NCI-H345 (cell line): ENCODE measurements at places on chromosomes 1 and 21.

DNA sequence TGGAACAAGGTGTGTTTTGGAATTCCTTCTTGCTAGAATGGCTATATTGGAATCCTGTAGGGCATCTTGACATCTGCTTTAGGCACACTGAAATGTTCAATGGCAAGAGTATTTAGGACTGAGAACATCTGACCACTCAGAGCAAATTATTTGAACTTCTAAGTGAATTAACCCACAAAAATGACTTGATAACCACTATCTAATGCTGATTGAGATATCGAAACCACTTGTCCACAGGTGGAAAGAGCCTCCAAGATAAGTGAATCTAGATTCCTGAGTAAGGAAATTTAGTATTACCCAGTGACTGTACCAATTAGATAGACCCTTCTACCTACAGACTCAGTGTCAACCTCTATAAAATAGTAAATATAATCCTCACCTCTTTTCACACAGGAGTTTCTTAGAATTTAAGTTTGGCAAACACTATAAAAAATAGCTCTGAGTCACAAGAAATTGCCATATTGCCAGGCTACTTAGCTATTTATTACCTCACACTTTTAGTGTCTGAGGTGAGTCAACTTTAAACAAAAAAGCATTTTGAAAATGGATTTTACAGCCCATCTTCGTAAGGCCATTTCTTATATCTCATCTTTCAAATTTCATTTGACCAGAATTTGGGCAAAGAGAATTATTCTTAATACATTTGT, 421.8 kb downstream of the PTBP2 start:
- DNase-seq = no peak

DNA sequence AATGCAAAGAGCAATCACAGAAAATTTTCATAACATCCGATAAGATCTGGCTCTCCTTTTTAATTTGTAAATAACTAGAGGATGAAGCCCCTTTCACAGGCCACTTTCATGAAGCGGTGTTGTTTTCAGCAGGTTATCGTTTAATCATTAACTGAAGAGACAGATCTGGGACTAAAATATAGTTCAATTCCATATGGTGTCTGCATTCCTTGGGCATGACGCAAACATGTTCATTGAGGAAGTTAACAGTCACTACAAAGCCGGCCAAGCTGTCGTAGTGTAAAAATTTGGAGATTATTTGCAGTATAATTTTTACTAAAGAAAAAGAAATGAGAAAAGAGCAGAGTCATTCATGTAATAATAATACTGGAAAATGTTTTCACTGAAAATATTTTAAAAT, 565.2 kb upstream of the ADAMTS5 start:
- DNase-seq = no peak

- DNase-seq = no peak
These were observed 945.5 kb downstream of the TTLL7 start for GRCh38 chr1:83053446-83053845.

DNA sequence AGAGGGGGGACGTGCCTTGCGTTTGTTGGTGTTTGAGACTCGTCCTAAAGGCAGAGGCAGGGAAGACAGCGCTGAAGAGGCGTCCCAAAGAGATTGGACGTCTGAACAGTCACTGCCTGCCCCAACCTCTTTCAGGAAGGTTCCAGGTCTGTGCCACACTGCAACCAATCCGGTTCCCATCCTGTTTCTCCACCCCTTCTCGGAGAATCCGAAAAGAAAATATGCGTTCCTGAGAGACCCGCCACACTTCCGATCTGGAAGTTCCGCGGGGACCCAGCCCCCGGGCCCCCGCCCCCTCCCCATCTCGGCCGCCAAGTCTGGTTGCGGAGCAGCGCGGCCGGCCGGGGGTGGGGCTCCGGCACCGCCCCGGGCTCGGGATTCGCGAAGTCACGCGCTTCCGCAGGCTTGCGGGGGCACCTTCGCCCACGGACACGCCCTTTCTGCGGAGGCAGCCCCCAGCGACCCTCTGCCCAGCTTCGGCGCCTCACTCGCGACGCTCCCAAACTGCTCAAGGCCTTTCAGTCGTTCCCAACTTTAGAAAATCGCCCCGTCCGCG, 124.5 kb upstream of the DPYD start:
- DNase-seq = no peak

DNA sequence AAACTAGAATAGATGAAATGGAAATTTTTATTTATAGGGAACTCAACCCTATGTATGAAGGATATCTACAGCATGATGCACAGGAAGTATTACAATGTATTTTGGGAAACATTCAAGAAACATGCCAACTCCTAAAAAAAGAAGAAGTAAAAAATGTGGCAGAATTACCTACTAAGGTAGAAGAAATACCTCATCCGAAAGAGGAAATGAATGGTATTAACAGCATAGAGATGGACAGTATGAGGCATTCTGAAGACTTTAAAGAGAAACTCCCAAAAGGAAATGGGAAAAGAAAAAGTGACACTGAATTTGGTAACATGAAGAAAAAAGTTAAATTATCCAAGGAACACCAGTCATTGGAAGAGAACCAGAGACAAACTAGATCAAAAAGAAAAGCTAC, 7.9 kb downstream of the USP1 start:
- DNase-seq = no peak

DNA sequence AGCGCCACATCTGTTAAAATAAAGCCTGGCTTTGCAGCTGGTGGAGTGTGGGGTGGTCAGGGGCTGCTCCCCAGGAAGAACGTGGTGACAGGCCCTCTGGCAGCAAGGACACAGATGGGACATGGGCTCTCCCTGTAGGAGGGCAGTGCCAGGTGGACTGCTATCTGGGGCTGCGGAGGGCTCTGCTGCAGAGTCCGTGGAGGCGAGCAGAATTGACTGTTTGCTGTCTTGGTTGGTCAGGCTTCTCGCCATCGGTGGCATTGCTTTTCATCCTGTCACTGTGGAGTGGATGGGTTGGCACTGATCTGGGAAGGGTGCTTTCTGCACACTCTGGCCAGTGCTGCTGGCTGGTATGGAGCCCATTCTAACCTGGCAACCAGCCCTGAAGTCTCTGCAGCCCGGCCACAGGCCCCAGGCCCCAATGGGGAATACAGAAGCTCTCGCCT, 103.0 kb downstream of the LAMC2 start:
- no peak for DNase-seq

GRCh38 chr21:15823486-15824150, 93.8 kb downstream of the USP25 start:
- no peak for DNase-seq

- peak; percentile 76 for DNase-seq
These were observed 290.0 kb downstream of the S1PR1 start for GRCh38 chr1:101526813-101527212.

DNA sequence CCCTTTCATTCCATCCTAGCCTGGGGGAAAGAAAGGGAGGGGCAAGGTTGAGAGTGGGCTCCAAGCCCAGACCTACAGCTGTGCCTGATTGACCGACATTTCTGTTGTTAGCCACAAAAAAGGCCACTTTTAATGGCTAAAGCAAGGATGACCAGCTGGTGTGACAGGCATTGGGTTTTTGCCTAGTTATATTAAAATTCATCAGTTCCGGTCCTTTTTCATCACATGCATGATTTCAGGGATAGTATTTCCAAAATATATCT, 192.3 kb downstream of the ZNF326 start:
- DNase-seq = no peak

DNA sequence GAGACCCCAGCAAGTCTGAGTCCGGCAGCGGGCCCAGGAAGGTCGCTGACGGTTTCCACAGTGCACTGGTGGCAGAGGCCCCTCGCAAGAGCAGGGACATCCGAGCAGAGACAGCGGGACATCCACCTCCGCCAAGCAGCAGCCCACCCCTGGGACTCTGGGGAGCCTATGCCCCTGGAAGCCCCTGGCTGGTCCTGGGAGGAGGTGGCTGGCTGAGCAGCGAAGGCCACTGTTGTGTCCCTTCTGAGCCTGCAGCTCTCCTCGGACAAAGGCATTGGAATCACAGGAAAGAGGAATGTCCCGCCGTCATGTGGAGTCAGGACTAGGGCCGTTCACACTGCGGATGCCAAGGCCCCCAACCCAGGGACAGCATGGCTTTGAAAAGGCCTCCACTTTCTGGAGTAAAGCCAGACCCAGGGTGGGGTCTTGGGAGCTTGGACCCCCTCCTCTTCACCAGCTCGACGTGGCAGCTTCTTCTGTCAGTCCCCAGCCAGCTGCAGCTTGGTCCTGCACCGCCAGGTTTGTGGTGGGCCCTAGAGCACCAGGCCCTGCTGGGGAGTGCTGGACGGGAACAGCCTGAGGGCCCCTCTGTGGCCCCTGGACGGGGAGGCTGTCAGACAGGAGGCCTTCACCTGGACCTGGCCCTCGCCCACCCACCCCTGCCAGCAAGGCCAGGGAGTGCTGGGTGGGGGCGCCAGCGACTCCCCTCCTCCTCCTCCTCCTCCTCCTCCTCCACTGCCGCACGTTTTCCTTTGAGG, 1.4 kb downstream of the MEGF6 start:
- DNase-seq = no peak

DNA sequence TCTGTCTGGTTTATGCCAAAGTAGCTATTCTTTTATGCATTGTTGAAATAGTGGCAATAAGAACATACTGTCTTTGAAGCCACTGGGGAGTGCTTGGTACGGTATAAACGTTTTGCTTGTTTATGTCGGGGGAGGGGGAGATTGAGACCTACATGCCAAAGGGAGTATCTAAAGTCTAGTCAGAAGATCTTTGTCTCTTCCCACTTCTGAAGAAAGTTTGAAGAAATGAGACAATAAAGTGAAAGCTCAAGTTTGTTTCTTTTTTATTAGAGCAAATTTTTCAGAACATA, 6.8 kb downstream of the AKIRIN1 start:
- no peak for DNase-seq

DNA sequence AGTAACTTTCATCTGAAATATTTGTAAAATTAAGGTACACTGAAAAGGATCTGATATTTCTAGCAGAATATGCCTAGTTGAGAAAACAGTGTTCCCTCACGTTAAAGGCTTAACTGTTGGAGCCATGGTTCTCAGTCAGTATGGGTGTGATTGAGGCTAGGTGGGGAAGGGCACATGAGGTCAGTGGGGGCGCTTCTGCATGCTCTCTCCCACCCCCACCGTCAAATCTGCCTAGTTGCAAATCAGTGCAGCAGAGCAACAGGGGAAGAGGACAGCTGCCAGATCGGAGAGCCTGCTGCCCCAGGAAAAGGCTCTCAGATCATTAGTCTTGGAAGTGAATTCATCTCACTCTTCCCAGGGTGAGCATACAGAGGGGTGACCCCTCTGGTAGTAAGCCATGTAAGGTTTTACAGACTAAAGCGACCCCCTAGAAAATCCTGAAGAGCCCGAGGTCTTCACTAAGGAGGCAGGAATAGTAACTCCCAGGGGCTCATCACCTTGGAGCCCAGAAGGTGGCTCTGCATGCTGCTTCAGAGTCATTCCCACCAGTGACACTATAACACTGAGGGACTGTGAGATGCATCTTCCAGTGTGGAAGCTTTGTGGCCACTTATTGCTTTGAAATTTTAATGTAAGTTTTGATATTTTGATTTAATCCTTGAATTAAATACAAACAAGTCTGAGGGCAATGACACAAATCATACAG, 83.1 kb upstream of the BARHL2 start:
- no peak for DNase-seq

- no peak for DNase-seq
These were observed 82.3 kb downstream of the HMCN1 start for GRCh38 chr1:185816460-185816859.

DNA sequence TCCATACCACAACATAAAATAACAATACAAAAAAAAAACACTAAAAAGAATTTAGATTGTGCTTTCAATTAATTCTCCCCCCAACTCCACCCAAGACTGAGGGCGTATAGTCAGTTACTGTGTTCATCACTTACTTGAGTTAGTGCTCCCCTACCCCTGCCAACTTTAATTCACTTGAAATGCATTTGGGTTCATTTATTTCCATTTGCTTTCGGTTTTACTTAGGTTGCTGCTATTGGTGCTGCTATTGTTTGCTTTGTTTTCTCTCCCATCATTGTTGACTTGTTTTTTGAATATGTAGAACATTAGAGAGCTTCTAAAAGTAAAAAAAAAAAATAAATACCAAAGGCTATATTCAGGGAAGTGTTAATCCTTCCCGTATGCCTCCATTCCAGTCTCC, 10.7 kb upstream of the CYYR1 start:
- no peak for DNase-seq

DNA sequence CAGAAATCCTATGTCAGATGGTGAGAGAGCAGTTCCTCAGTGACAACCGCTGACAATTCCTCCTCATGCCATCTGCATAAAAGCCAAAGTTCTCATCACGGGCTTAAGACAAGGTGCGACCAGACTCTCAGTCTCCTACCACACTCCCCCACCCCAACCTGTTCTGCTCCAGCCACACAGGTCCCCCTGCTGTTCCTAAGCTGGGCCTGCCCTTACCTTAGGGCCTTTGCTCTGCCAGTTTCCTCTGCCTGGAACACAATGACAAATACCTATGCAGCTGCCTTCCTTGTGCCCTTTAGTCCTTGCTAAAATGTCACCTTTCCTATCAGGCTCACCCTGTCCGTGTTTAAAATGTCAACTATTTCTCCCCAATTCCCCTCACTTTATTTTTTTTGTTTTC, 382.2 kb downstream of the NTNG1 start:
- no peak for DNase-seq
